Epithelial cell of prostate (primary cell): ENCODE measurements at places on chromosomes 1 and 21.

DNA sequence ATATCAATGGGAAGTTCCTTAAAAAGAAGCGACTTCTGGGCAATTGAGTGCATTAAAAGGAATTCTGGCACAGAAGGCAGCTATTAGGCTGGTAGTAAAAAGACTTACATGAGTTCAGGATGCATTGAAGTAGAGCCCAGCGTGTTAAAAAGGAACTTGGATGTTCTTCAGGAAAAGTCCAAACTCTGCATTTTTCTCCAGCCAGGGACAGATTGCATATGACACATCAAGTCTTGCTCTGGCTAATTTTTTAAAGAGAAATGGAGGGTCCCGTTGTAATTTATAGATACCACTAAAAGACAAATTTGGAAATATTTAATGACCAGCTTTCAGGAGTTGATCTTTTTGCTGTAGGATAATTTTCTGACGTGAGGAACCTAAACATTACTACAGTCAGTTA, 1.2 kb downstream of the TPRG1L start:
- DNase-seq = no peak

DNA sequence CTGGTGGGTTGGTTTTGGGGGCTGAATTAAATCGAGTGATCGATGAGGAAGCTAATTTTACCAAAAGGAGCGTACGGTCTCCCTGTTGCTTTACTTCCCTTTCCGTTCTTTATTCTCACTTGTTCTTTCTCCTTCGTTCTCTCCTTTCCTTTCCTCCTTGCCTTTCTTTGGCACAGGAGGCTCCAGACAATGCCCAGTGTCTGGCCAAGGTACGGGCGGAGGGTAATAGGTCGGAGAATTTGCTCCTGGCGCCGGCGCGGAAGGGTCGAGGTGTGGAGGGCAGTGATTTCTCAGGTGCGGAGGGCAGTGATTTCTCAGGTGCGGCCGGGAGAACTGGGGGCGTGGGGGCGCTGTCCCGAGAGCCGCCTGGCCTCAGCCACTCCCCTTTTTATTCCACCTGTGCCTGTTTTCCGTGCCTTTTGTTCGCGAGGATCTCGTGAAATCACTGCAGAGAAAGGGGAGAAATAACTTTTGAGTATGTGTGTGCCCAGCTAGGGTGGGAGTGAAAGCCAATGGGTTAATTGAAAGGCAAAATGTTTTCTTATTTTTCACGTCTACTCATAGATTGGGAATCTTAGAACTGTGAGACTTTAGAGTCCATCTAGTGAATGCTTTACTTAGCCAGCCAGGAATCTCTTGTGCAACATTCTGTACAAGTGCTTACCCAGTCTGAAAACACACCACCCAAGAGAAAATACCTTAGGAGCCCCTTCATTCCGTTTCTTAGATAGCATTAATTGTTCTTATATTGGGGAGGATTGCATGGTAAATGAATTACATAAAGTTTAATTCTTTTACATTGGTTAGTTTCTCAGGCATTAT, 1.3 kb downstream of the FNBP1L start:
- DNase-seq = no peak

DNA sequence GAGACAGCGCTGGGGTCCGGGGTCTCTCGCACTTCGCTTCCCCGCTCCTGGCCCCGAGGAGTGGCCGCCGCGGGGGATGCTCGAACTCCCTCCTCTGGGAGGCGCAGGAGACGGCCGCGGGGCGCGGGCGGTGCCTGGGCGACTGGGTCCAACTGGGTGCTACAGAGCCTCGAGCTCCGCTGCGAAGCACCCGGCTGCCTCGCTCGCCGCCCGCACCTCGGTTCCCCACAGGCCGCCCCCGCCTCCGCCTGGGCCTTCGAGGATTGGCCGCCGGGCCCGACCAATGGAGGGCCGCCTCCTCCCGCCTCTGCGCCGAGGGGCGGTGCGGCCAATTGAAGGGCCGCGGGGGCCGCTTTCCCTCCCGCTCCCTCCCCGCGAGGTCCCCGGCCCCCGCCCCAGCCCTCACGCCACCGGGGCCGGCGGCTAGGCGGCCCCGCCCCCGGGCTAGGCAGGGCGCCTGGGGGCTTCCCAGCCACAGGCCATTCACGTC, at the start of gene CNN3:
TSS of gene CNN3 (minus strand) at position 196 of the 490 bp plus-strand sequence. CDS start 216 bp downstream, outside the sequence.
- peak; percentile 40 for DNase-seq

- no peak for DNase-seq
These were observed 66.2 kb downstream of the SGIP1 start for GRCh38 chr1:66599899-66600737.

- no peak for DNase-seq
These were observed 8.6 kb upstream of the FCMR start for GRCh38 chr1:206930210-206930798.

DNA sequence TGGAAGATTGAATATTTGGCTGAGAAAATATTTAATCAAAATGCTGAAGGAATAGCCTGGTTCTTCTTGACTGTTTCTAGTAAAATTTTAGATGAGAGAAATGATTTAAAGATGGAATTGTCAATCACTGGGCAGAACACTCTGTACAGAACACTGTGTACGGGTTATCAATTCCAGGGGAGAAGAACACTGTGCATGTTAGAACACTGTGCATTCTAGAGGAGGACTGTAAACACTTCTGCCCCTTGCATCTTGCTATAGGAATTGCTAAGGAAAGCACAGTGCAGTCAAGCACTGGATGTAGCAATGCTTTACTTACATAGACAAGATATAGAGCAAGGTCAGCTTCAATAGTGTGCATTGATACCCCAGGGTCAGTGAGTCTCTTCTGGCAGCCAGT, 98.7 kb downstream of the RWDD3 start:
- DNase-seq = no peak

- DNase-seq = no peak
These were observed 103.4 kb downstream of the ROR1 start for GRCh38 chr1:63877021-63877767.

- no peak for DNase-seq
These were observed 23.0 kb downstream of the RLF start for GRCh38 chr1:40184193-40184592.

DNA sequence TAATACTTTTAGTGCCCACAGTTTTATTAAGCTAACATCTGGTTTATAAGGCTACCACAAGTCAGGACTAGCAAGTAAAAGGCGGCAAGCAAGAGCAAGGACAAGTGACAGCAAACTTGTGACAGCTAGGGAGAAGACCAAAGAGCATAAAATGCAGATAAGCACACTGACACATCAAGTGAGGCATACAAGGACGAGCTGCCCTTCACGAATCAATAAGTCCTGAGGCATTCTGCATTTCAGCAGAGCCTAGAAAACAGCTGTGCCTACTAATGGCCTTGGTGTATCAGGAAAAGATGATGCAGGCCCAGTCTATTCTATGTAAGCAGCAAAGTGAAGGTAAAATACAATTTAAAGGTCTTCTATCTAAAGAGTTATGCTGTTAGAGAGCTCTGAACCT, 74.8 kb downstream of the KRTAP19-8 start:
- no peak for DNase-seq

DNA sequence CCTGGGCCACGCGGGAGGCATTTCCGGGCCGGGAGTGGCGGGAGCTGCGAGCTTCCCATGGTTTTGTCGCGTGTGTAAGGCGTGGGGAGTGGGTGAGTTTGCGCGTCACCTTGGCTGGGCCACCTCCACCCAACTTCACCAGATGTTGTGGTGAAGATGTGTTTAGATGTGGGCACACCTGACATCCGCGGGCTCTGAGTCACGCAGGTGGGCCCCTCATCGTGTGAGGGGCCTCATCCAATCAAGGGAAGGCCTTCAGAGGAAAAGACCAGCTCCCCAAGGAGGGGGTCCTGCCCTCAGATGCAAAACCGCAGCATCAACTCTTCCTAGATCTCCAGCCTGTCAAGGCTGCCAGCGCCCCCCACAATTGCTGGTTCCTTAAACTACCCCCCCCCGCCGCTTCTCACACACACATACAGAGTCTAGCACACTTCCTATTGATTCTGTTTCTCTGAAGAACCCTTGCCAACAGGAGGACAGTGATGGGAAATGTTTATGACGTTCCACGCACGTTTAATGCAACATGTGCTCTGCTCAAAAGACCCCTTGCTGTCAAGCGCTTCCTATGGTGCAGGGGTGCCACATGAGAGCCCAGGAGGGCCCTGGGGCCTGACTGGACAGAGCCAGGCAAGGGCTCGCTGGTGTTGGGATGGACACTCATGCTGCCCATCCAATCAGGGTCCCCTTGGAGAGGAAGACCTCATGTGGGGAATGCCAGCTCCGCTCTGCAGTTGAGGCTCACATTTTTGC, 11.9 kb downstream of the ACTRT2 start:
- no peak for DNase-seq

- DNase-seq = no peak
These were observed 38.8 kb downstream of the NPHP4 start for GRCh38 chr1:5953386-5953785.

- DNase-seq = no peak
These were observed 20.7 kb upstream of the AHCYL1 start for GRCh38 chr1:109963864-109964263.

DNA sequence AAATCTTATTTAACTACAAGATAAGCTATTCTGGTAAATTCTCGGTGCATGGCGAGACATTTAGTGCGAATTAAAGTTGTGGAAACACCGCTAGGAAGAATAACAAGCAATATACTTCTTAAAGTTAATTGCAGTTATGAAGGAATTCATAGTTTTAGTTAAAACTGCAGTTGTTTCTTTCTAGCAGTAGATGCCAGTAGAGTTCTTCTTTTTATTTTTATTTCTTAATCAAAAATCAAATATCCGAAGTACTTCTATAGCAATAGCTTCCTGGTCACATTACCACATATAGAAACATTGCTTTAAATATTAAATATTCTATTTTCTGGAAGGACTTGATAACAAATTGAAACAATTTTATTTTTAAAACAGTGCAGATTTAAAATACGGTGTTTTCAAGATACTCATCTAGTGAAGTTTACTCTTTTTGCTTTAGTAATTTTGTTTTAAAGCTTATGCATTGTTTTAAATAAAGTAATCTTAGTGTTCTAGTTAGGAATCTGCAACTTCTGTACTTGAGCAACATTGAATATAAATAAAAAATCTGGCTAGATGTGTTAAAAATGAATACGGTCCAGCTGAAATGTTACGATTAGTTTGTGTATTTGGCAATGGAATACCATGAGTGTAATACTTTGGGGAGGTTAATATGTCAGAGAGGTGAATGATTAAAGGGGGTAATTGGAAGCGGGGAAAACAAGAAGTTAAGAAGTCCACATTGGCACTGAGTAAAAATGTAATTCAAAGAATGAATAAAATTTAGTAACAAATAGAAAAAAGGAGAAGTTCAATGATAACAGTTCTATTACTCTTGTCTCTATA, 2.7 kb upstream of the PRKACB start:
- no peak for DNase-seq

GRCh38 chr1:167713330-167714081, 8.3 kb upstream of the MPZL1 start:
- no peak for DNase-seq

DNA sequence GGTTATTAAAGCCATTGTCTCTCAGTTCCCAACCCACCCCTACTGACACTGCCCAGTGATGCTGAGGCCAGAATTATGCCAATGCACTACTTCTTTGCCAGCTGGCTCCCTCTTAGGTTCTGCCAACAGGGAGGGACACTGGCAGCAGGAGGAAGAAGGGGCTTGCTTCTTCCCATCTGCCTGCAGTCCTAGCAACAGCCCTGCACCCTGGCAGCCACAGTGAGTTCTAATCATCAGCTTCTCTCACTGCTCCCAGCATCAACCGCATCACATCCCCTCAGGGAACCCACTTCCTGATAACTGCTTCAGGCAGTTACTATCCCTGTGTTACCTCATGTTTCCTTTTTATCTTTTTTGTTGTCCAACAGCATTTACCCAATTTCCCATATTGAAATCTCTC, 86.2 kb downstream of the UBR4 start:
- DNase-seq = no peak

GRCh38 chr1:17123196-17124045, 4.2 kb upstream of the PADI2 start:
- no peak for DNase-seq

DNA sequence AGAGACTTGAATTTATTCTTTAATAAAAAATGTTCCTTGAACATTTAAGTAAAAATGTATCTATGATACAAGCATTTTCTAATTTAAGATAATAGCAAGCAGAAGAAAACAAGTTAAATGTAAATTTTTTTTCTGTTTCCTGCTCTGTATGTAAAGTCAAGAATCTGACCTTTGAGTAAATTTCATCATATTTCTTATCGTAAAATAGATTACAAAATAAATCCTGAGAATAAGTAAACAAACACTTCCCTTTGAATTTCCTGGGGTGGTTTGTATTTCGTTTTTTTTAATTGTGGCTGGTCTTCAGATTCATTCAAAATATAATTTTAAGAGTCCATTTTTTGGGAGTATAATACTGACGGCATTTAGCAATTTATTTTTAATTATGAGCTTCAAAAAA, 77.6 kb downstream of the POU2F1 start:
- no peak for DNase-seq

GRCh38 chr1:204345438-204345841, 14.3 kb downstream of the PLEKHA6 start:
- no peak for DNase-seq

DNA sequence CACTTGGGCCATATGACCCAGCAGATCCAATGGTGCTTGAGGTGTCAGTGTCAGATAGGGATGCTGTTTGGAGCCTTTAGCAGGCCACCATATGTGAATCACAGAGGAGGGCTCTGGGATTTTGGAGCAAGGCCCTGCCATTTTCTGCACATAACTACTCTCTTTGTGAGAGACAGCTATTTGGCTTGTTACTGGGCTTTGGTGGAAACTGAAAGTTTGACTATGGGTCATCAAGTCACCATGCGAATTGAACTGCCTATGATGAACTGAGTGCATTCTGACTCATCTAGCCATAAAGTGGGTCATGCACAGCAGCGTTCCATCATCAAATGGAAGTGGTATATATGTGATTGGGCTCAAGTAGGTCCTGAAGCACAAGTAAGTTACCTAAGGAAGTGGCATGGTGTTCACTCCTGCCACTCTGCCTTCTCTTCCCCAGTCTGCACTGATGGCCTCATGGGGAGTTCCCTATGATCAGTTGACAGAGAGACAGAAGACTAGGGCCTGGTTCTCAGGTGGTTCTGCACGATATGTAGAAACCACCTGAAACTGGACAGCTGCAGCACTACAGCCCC, 447.3 kb downstream of the AGBL4 start:
- DNase-seq = no peak

DNA sequence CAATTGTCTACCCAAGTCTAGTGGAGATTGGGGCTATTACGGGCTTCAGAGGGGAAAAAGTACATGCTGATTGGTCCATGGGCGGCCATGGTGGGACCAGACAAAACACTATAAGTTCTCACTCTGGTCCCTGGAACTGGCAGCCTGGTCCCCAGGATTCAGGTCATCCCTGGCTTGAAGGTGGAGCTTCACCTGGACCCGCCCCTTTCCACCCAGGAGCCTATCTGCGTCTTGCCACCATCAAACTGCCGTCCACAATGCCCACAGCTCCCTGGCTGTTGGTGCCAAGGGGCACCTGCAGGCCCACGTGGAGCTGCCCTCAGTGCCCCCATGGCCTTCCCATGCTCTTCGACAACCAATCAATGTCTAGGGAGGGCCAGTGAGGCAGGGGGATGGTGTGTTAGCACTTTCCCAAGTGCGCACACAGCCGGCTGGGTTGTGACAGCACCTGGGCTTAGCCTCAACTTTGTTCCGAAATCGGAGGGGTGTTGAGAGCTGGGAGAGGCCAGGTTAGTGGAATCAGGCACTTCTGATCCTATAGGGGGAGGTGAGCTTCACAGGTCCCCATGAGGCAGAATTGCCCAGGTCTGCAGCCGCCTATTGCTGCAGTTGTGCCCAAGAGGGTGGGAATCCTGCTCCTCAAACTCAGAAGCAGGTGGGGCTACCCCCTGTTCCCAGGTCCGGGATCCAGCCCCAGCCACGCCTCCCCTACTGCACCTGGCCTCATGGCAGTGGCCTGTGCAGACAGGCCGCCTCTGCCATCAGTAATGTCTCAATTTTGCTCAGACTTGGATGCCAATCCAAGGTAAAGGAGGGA, 1369.4 kb upstream of the PRMT6 start:
- no peak for DNase-seq
